ENCODE measurements at places on chromosomes 1 and 21.

- no peak for DNase-seq
These were observed 201.8 kb upstream of the BRINP3 start for GRCh38 chr1:190679454-190679853.

- DNase-seq, result no peak
These were observed 29.0 kb upstream of the HTR1D start for GRCh38 chr1:23246274-23246673.

GRCh38 chr1:26034504-26035202, 11.3 kb downstream of the SLC30A2 start:
- no peak for DNase-seq

- DNase-seq, result no peak
These were observed 29.0 kb downstream of the POU2F1 start for GRCh38 chr1:167249702-167250101.

DNA sequence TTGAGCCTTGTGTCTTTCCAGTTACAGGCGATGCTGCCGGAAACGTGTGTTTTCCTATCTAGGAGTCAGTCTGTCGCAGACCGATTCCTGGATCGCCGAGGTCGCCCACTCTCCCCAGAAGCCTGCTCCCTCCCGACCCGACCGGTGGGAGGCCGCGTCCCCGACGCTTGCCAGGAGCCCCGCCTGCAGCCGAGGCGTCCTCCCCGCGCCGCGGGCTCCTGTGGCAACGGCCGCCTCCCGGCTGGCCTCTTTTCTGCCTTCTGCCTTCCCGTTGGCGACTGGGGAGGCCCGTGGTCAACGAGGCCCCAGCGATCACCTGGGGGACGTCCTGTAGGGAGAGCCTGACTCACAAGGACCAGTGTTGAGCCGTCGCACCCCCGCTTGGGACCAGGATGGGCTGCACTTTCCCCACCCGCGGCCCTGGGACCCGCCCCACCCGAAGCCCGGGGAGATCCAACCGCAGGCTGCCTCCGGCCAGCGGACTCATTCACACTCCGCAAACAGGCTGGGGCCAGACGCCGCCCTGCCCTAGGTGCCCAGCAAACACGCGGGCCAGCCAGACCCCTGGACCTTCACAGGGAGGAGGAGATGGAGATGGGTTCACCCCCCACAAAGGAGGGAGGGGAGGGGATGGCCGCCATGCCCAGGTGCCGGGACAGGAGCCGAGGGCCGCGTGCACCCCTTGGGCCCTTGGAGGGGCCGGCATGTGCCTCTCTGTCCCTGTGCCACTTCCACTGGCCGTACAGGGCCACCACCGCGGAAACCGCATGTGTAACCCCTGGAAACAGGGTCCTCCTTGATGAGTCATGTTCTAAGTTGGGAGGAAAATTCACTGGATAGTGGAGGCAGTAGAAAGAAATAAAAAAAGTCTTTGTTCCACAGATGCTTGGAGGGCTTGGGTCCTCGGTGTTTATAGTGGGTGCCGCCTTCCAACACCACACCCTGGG, 7.2 kb upstream of the COL6A1 start:
- peak; percentile 88 for DNase-seq

GRCh38 chr1:246527402-246528088, 20.5 kb upstream of the SMYD3 start:
- DNase-seq, result no peak

DNA sequence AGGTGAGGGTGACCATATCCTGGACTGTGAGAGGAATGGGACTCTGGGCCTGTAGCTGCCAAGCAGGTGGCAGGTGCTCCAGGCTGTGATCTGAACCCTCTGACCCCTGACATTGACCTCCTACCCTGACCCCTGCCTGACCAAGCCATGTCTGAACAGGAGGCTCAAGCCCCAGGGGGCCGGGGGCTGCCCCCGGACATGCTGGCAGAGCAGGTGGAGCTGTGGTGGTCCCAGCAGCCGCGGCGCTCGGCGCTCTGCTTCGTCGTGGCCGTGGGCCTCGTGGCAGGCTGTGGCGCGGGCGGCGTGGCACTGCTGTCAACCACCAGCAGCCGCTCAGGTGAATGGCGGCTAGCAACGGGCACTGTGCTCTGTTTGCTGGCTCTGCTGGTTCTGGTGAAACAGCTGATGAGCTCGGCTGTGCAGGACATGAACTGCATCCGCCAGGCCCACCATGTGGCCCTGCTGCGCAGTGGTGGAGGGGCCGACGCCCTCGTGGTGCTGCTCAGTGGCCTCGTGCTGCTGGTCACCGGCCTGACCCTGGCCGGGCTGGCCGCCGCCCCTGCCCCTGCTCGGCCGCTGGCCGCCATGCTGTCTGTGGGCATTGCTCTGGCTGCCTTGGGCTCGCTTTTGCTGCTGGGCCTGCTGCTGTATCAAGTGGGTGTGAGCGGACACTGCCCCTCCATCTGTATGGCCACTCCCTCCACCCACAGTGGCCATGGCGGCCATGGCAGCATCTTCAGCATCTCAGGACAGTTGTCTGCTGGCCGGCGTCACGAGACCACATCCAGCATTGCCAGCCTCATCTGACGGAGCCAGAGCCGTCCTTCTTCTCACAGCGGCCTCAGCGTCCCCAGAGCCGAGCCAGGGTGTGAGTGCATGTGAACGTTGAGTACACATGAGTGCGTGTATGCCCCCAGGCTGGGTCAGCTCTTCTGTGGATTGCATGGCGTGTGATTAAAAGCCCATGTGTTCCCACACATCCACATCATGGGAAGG, 3.1 kb downstream of the TMEM125 start:
- DNase-seq, result no peak

DNA sequence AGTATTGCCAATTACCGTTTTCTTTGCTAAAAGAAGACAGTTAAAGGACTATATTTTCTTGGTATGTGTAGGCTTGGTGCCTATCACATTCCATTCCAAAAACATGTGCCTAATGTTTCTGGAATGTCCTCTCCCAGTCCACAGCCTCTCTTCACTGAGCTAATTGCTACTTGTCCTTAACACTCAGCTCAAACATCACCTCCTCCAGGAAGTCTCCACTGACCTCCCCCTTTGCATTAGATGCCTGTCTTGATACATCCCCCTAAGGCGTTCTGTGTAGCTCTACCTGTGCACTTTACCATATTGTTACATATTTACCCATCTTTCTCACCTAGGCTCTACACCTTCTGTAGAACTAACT, 195.6 kb upstream of the CAMK1G start:
- peak; percentile 83 for DNase-seq

GRCh38 chr1:10456661-10457060, 6.8 kb downstream of the CORT start:
- peak; percentile 15 for DNase-seq

- DNase-seq, result no peak
These were observed 37.6 kb downstream of the PRKCZ start for GRCh38 chr1:2087766-2088165.

- peak; percentile 45 for DNase-seq
These were observed 88.9 kb upstream of the WLS start for GRCh38 chr1:68321084-68321685.

- DNase-seq, result peak; percentile 21
These were observed 132.6 kb downstream of the DHRS3 start for GRCh38 chr1:12485231-12486058.

DNA sequence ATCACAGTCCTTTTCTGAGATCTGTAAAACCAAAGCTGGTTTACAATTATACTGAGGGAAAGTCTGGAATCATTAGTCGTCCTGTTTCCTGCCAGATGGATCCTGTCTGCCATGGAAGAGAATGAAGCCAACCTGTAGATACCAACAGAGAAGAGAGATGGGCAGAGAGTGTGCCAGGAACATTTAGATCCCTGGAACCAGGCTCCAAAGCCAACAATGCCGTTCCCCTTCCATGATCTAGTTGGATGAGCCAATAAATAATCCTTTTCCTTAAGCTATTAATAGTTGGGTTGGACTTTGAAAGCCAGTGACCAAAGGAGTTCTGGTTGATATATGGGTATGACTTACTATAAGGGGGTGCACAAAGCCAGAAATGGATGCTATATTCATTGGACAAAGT, 15.0 kb downstream of the CAPN8 start:
- DNase-seq, result no peak

DNA sequence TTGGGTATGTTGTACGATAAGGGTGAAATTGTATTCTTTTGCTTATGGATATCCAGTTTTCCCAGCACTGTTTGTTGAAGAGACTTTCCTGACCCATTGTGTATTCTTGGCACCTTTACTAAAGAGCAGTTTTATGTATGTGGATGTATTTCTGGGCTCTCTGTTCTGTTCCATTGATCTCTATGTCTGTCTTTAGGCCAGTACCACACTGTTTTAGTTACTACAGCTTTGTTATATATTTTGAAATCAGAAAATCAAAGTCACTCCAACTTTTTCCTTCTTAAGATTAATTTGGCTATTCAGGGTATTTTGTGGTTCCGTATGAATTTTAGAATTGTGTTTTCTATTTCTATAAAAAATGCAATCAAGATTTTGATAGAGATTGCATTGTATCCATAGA, 62.8 kb upstream of the C1orf146 start:
- DNase-seq, result no peak

GRCh38 chr1:183891158-183891856, 86.4 kb downstream of the RGL1 start:
- no peak for DNase-seq

DNA sequence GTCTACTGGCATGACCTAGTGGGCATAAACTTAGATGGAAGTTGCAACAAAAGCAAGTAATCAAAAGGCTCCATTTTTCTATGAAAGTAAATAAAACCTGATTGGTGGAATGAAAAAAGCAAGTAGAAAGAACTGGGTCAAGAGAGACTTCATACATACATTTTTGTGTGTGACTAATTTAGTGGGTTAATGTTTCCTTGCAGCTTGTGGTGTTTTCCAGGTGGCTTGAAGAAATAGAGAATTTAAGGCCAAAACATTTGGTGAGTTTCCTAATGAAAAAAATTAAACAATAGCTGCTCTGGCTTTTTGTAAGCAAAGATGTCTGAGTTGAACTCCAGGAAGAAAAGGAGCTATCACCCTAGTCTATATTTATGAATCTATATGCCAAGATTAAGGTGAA, 71.0 kb downstream of the ZC3H11B start:
- DNase-seq, result no peak

- no peak for DNase-seq
These were observed 92.1 kb upstream of the ARTN start for GRCh38 chr1:43841321-43842174.

DNA sequence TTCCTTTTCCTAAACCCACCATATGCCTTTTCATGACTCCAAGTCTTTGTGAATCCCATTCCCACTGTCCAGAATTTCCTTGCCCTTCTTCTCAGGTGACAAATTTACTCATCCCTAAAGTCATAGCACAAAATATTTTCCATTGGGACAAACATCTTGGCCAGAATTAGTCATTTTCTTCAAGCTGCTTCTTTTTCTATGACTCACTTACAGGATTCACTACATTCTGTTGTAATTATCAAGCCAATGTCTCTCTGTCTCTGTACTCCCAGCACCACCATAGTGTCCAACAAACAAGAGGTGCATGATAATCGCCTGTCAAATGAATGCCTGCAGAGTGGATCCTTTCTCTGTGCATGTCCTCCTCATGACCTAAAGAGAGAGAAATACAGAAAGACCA, 37.8 kb downstream of the SGIP1 start:
- peak; percentile 85 for DNase-seq

GRCh38 chr21:16218682-16219343, 489.0 kb downstream of the USP25 start:
- DNase-seq, result no peak

DNA sequence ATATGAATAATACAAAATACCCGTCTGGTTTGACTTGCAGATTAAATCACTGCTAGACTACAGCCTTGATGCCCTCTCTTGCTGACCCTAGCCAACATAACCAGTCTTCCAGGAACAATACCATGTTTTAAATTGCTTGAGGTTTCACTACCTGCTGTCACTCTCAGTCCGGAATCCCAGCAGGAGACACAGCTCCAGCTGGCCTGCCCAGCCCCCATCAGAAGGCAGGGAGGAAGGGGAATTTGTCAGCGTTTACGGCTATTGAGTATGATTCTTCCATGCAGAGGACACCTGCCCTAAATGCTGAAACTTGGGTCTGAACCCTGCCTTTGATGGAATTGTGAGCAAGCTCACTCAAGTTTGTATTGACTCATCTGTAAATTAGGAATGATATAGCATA, 33.0 kb downstream of the ZNF496 start:
- no peak for DNase-seq

- peak; percentile 67 for DNase-seq
These were observed 97.1 kb downstream of the ARHGEF10L start for GRCh38 chr1:17636612-17637011.

DNA sequence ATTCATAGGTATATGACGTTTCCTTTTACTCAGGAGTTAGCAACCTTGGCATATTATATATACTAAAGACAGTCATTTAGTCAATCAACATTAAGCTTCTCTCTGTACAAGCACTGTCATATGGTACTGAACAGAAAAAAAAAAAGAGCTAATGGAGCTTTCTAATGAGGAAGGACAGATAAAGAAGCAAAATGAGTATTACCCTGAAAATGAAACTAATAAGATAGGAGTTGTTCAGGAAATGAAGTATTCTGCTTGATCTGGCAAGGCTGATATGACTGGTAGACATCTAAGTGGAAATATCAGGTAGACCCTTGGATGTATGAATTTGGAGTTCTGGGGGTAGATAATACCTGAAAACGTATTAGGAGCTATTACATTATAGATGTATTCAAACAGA, 4.3 kb upstream of the IKBKE start:
- DNase-seq, result no peak

- DNase-seq, result peak; percentile 72
These were observed 483 bp downstream of the UBQLN4 start for GRCh38 chr1:156052862-156053767.

GRCh38 chr1:10909697-10910680, 102.5 kb upstream of the TARDBP start:
- peak; percentile 24 for DNase-seq

DNA sequence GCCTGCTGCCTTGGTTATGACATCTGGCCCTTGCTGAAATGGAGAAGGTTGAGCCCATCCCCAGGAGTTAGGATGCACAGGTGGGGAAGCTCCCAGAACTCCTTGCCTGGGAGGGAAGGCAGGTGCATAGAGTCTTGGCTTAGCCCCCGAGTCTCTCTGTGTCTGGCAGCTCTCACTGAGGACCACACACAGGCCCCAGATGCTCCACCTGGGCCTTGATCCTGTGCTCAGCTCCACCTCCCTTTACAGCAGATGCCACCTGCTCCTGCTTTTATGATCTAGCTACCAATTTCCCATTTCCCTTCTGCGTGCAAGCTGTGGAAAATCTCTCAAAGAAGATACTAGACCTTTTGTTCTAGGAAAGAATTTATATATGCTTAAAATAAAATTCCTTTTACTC, 28.8 kb upstream of the KCNJ6 start:
- no peak for DNase-seq

GRCh38 chr1:205934788-205935187, 8.5 kb downstream of the SLC26A9 start:
- DNase-seq, result no peak

DNA sequence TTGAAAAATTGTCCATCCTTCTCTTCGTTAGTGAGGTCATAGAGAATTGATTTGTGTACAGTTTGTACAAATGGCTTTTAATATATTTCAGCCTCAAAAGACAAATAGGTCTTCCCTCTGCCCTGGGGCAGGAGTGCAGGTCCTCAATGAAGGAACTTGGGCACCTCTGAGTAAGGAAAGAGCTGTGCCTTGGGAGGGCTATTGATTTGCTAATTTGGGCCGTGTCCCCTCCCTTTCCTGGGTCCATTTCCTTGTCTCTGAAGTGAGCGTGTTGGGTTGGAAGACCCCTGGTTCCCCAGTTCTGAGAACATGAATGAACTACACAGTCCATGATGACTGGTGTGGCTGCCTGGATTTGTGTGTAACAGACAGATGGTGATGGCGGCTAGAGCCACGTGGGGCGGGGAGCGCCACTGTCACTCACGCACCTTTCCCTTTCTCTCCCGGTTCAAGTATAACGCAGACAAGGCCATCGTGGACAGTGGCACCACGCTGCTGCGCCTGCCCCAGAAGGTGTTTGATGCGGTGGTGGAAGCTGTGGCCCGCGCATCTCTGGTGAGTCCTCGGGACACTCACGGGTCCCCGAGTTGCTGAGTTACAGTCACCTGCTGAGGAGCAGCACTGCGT, 71.0 kb upstream of the FAM3B start:
- DNase-seq, result no peak
